ENCODE measurements at places on chromosomes 11 and 22.

DNA sequence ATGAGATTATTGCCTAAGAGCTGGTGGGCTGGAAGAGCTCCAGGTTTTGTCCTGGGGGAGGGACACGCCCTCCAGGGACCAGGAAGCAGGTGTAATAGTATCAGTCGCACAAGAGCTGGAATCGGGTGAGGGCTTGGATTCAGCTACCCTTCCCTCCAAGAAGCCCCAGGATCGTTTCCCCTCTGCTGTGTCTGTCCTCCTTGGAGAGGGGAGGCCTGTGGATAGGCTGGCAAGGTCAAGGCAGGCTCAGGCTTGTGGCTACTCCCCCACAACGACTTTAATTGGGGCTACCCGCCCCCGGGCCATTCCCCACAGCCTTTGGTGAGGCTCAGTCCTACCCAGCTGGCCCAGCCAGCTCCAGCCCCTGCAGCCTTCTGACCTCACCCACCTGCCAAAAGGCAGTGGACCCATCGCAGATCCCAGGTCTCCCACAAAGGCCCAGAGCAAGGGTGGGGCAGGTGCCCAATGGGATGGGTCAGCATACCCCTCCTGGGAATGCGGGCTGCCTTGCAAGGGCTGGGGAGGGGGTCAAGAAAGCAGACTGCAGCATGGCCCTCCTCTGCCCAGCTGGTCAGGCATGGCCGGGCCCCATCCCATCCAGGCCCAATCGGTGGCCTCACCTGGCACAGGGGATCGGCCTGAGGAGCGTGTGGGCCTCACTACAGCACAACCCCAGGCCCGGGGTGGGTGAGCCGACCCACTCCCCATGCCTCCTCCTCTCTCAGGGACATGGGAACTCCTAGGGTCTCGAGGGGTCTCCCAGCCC, 1.0 kb downstream of the CTSD start:
- DNase-seq = no peak

DNA sequence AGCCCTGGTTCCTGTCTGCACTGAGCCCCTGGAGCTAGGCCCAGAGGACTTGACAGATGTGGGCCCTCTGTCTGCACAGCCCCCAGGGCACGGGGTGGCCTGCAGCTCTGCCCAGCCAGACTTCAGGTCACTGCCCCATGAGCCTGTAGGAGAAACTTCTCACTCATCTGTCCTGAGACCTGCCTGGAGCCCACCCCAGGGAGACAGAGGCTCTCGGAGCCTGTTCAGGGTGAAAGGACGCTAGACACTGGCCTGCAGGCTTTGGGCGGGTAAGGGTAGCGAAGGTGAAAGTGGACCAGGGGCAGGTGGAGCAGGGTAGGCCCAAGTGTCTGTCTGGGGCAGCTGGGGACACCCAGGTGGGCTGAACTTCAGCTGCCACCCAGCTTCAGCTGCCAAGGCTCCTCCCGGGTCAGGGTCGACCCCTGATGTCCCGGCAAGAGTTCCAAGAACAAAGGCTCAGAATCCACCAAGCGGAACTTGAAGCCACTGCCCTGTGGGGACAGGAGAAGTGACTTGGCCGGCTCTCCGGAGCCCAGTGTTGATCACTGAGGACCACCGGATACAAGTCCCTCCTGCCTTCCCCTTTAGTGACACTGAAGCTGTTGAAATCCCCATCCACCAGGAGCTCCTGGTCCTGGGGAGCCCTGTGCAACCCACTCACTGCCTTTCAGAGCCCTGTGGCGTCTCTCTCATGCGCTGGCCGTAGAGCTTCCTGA, 90.3 kb downstream of the KCNQ1 start:
- no peak for DNase-seq

DNA sequence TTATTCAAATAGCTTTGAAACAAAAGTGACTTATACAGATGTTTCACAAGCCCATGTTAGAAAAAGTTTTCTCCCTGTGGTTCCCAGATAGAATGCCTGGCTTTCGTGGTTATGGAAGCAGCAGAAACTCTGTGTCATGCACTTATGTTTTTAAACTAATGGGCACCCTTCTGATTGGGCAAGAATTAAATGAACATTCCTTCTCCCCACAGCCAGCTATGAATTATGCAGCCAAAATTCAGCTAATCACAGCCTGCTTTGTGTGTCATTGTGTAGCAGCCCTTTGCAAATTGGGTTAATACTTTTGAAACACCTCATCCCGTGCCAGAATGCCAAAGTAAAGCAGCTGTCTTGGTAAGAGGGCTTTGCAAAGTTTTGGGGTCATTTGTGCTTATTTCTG, 46.9 kb downstream of the PANX1 start:
- DNase-seq = no peak

DNA sequence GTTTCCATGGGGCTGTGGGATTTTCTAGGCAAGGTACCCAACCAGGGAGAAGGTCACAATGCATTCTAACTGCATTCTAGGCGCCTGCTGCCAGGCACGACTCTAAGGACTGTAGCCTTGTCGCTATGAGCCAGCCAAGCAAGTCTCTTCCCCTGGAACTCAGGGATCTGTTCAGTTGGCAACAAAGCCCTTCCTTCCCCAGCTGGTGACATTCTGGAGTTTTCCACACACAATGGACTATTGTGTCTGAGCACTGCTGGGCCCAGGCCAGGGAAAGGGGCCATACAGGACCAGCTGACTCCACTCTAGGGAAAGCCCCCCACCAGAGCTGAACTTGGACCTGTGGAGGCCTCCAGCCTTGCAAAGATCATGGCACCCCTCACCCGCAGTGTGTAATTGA, 116.8 kb downstream of the RRAS2 start:
- DNase-seq = peak; percentile 75

DNA sequence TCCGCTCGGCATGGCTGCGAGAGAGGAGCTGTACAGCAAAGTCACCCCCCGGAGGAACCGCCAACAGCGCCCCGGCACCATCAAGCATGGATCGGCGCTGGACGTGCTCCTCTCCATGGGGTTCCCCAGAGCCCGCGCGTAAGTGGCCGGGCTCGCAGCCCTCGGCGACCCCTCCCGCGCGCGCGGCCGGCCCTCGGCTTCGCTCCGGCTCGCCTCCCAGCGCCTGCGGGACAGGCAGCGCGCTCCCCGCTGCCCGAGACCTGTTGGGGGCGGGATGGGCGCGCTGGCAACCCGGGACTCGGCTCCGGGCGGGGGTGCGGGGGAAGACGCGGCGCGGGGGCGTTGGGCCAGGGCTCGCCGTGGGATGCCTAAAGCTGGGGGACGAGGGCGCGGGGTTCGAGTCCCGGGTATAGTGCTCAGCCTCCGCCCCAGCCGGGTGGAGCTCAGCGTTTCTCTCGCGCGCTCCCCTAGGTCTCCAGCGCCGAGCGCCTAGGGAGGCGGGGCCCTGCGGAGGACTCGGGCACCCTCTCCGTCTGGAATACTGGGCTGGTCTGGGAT, 630 bp downstream of the UBASH3B start:
- no peak for DNase-seq

- no peak for DNase-seq
Measured at GRCh38 chr11:88281317-88281712, 56.2 kb downstream of the CTSC start.

- no peak for DNase-seq
Measured at GRCh38 chr22:17971711-17972110, 52.6 kb downstream of the MICAL3 start.

GRCh38 chr11:88583251-88583650, 245.7 kb upstream of the CTSC start:
- no peak for DNase-seq
